GDM1 (cell line): ENCODE measurements at places on chromosomes 3 and 15.

GRCh38 chr15:89826671-89827655 is 12.3 kb upstream of the ANPEP start:
- DNase-seq: no peak

DNA sequence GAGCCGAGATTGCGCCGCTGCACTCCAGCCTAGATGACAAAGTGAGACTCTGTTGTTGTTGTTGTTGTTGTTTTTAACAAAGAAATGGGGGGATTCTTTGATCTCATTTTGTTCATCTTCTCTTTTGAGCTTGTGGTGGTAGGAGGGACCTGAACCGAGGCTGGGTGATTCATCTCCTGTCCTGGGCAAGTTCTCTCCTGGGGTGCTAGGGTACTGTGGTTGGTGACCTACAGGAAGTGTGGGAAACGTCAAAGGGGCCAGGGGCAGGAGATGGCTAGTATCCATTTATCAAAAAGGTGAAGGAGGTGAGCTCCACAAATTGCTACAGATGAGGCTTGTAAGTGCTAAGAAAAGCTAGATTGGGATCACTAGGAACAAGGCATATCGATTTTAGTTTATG is 14.3 kb downstream of the PPCDC start:
- DNase-seq: peak; percentile 10

DNA sequence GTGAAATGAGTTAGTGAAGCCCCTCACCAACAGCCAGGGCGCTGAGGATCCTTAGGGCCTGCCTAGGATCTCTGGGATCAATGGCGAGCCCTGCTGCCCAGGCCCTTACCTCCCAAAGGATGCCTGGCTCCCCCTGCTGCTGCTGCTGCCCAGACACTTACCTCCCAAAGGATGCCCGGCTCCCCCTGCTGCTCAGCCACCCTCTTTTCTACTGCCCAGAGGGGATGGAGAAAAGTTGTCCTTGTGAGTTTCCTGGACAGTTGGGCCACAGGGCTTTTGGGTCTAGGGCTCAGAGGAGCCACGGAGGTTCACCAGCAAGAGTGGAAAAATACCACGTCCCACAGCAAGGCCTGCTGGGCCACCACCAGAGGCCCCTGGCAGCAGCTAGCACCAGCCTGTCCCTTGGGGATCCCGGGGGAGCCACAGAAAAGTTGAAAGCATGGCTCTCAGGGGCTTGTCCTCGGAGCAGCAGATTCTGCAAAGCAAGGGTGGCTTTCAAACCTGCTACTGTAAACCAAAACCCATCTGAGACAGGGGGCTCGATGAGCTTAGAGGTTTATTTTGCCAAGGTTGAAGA is 59.4 kb downstream of the SLC6A6 start:
- peak; percentile 12 for DNase-seq

DNA sequence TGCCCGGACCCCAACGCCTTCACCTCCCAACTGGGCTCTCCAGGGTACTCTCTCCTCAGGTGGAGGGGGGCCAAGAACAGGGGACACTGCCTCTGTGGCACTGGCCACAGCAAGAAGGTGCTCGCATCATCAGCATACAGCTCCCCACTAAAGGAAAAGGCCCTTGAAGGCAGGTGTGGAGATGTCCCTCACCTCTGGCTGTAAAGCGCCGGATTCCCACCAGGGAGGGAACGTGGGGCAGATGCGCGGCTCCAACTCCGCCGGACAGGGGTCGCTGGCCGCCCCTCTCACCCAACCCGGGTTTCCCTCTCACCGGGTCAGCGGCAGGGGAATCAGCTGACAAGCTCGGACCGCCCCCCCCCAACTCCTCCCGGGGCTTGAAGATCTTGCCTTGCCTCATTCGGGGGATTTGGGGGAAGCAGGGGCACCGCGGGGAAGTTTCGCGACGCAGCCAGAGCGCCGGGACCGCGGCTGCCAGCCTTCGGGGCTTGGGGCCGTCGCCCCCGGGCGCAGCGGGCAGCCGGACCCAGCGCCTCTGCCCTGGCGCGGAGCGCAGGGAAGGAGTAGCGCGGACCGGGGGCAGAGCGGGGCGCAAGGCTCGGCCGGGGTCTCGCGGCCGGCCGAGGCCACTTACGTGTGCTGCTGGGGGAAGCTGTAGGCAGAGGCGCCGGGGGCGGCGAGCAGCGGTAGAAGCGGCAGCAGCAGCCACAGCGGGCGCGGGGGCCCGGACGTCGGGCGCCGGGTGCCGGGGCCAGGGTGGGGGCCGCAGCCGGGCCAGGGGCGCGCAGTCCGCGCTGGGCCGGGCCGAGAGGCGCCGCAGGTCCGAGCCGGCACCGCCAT is 630 bp downstream of the CACNA2D2 start:
- no peak for DNase-seq

GRCh38 chr3:138282836-138283235 is 46.8 kb downstream of the NME9 start:
- no peak for DNase-seq

DNA sequence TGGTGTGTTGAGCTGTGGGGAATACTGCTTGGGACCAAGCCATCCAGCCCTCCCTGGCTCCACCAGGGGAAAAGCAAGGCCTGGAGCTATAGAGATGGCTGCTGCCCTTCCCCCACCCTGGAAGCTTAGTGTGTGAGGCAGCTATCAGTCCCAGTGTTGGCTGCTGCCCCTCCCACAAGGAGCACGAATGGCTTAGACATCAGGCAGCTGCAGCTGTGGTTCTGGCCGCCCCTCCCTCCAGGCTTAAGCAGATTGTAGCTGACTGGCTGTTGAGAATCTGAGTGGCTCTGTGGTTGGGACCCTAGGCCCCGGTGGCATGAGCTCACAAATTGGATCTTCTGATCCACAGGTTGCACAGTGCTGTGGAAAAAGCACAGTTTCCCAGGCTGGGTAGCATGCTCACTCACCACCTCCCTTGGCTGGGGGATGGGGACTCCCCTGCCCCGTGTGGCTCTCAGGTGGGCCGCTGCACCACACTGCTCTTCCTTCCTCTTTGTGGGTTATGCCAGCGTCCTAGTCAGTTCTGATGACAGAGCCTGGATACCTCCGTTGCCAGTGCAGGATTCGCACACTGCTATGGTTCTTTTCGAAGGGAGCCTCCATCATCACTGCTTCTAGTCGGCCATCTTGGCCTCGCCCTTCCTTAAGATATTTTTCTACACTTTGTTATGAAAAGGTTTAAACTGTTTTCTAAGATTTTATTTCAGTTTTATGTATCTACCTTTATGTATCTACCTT is 21.2 kb upstream of the SUCNR1 start:
- no peak for DNase-seq

GRCh38 chr15:40487816-40488682 is 17.3 kb downstream of the CHST14 start:
- no peak for DNase-seq
